ENCODE measurements at places on chromosomes 1 and 21.

GRCh38 chr1:58401991-58402390 lies 144.5 kb downstream of the OMA1 start:
- no peak for DNase-seq

GRCh38 chr1:66464351-66464750 lies 69.6 kb upstream of the SGIP1 start:
- no peak for DNase-seq

DNA sequence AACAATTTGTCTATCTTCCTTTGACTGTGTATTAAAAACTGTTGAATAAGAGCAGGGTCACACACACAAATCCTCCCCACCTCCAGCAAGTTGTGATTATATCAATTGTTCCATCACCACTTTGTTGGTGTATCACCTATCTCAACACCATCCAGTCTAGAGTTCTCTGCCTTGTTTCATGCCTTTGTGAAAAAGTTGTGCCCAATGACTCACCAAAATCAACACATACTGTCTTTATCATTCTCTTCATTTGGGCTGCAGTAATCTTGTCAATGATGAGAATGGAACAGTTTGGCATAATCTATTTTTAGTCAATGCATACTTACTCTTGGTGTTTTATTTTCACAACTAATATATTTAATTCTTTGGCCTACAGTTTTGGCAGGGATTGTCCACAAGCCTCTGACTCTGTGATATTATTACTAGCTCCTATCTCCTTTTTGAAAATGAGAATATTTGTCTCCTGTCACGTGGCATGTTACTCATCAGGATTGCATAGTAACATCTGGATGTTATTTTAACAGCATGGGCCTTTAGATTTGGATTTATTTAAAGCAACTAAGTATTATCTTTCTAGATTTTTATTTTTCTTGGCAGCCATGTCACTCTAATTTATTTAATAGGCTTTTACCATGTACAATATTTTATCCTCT lies 5.1 kb downstream of the C1orf87 start:
- DNase-seq, result no peak

DNA sequence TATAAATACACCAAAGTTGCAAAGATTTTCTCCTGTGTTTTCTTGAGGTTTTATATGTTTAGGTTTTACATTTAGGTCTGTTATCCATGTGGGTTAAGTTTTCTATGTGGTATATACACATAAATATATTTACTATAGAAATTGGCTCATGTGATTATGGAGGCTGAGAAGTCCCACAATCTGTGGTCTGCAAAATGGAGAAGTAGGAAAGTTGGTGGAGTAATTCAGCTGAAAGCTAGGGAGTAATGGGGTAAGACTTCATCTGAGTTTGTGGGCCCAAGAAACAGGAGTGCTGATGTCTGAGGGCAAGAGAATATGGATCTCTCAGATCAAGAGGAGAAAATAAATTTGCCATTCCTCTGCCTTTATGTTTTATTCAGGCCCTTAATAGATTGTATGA lies 146.0 kb downstream of the GPATCH2 start:
- DNase-seq, result no peak

- no peak for DNase-seq
Measured at GRCh38 chr1:238191170-238191569, 300.4 kb upstream of the ZP4 start.

DNA sequence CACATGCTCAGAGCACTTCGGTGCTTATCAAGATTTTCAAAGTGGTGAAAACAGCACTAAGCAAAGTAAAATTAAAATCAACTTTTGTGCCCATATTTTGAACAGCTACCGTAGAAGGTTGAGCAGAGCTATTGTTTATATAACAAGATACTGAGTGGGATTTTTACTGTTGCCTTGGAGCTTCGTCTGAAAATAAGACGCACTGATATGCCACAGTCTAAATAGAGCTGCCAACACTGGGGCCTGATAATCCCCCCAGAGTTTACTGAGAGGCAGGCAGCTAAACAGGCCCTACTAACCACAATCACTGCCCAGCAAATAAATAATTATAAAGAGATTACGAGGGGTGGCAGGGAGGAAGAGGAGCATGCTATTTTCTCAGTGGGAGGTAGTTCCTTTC lies 650 bp upstream of the CCDC190 start:
- no peak for DNase-seq

- DNase-seq, result no peak
Measured at GRCh38 chr1:86409416-86410021, 13.4 kb upstream of the ODF2L start.

DNA sequence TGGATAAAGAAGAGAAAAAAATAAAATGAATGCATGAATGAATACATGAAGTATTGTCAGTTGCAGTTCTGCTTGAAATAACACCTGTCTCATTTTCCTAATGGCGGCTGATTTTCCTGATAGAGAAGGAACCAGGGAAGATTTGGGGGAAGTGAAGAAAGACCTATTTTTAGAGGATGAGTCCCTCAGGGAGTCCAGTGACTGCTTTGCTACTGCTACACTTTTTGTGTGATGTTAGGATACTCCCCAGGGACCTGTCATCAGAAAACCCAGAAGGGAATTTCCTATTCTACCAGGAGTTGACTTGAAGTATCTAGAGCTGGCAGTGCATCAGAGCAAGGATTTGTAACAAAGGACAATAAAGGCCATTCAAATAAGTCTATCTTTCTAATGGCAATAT lies 114.8 kb downstream of the MAB21L3 start:
- DNase-seq, result no peak

DNA sequence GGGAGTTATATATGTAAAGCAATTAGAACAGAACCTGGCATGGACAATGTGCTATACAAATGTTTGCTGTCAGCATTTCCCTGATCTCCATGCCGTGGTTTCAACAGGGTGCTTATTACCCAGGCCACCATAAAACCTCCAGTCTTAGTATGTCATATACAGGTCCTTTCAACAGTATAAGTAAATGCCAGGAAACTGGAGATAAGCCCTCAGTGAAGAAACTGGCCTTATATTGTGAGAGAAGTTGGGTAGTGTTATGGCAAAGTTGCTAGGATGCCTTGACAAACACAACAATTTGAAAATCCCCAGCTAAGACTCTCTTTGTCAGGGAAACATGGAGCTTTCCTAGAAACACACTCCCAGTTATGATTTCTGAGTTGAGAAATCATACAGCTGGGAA lies 850.2 kb upstream of the ADAMTS5 start:
- no peak for DNase-seq

DNA sequence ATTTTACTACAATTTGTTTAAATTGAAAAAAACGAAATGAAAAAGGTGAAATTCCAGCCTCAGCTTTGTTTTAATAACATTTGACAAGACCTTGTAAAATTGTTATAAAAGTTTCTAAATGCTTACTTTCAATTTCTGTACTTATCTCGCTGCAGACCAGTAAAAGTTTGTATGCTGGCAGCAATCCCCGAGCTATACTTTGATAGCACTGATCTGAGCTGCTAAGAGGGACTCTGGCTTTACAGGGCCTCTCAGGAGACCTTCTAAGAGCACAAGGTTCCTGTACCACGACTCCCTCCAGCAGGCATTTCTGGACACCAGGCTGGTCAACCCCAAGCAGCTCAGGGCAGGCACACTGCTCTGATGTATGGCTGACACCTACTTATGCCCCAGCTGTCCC lies 13.1 kb downstream of the STMN1 start:
- no peak for DNase-seq

DNA sequence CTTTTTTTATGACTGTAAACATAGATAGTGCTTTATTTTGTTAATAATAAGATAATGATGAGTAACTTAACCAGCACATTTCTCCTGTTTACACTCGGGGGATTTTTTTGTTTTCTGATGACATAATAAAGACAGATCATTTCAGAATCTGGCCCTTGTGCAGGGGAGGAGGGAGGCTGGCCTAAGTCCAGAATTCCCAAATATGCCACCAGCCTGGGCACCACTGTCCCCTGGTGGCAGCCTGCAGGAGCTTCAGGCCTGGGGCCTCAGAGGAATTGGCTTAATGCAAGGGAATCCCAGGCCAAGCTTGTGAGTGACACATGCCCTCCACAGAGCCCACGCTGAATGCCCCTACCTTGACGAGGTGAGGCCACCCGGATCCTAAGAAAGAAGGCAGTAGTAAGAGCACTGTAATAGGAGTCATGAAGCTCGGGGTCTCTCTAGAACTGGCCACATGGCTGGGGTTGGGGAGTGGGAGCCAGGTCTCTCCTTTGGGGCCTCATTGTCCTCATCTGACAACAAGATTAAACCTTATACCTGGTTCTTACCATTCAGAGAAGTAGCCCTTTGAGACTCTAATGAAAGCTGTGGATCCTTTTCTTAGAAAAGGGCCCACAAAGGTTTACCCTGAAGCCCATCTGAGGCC lies 24.1 kb downstream of the ETNK2 start:
- no peak for DNase-seq

- DNase-seq, result no peak
Measured at GRCh38 chr21:27422435-27422834, 455.5 kb upstream of the ADAMTS5 start.

DNA sequence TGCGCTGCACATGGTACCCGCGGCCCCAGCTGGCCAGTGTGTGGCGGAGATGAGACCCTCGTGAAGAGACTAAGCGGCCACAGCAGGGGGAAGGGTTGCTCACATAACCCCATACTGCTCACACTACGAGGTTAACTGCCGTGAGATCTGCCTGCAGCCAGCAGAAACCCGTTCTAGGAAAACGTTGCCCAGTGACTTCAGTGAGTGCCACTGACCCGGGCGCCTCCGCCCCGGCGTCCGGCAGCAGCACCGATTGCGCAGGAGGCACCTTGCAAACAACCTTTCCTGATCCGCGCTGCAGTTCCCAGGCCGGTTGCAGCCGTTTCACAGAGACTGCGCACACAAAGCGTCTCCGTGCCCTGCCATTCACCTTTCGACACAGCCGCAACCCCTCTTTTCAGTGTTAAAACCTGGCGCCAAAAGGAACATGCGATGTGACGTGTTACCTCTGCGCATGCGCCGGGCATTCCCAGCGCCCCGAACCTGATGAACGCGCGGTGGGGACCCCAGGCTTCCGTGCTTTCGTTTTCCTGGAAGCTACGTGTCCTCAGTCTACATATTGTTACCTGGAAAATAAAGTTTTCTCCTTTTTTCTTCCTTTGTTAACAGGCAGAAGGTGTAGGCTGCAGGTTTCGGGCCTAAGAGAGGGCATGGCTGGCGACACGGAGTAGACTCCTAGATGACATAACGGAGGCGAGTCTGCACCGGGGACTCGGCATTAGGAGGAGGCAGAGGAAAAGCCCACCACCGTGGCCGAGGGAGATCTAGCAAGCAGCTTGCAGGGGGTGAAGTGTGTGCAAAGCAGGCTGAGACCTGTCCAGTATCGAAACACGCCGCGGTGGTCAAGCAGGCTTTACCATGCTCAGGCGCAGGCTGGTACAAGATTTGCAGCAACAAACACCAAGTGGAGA lies 8.9 kb downstream of the VPS26C start:
- DNase-seq, result peak; percentile 53

- DNase-seq, result no peak
Measured at GRCh38 chr1:103160281-103160680, 52.0 kb upstream of the COL11A1 start.
